ENCODE measurements at places on chromosomes 4 and X.

DNA sequence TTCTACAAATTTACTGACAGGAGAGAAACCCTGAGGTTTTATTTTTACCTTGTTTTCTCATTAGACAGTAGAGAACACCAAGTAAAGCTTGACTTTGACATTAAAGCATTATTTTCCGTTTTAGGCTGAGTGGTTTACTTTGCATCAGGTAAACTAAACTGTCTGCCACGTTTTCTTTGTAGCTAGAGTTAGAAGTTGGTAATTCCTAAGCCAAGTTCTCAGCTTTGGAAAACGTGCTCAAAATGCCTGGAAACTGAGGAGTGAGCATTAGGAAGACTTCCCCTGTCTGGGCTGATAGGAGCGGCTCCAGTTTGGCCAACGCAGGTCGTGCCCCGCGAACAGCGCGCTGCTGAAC, 819 bp downstream of the PDLIM3 start:
- DNase-seq: no peak

- DNase-seq: no peak
These were observed 182.2 kb downstream of the PACRGL start for GRCh38 chr4:20882500-20882899.

- DNase-seq: no peak
These were observed 380.7 kb downstream of the ADGRL3 start for GRCh38 chr4:61580721-61581377.

DNA sequence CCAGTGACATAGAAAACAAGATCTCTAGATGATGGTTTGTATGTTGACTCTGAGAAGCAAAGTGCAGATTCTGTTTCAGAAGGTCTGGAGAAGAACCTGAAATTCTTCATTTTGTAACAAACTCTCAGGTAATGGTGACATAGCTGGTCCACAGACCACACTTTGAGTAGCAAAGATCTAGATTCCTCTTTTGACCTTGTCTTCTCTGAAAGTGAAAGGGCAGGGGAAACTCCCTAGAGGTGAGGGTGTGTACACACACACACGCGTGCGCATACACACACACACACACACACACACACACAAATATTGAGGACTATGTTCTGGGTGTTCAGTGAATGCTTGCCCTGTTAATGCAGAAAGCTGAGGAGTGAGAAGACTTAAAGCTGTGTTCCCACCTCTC, 110.1 kb downstream of the NHSL2 start:
- DNase-seq: no peak

- no peak for DNase-seq
These were observed 1.8 kb upstream of the NAA15 start for GRCh38 chr4:139299536-139299935.

DNA sequence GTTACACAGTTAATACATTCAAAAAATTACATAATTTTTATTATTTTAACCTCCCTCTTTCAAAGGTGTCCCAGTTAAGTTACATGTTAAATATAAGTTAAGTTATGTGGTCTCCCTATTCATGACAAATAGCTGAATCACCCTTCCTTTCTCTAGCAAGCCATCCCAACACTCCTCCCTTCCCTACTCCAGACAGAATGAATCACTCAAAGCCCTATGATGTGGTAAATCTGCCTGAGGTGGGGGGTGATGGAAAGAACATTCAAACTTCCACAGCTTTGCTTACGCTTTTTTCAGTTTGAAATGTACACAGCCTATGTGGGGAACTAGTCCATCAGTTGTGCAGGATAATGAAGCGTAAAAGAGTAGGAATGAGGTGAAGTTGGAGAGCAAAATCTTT, 90.2 kb downstream of the CXCL13 start:
- no peak for DNase-seq

GRCh38 chrX:123206176-123206575, 22.1 kb downstream of the GRIA3 start:
- DNase-seq: no peak

DNA sequence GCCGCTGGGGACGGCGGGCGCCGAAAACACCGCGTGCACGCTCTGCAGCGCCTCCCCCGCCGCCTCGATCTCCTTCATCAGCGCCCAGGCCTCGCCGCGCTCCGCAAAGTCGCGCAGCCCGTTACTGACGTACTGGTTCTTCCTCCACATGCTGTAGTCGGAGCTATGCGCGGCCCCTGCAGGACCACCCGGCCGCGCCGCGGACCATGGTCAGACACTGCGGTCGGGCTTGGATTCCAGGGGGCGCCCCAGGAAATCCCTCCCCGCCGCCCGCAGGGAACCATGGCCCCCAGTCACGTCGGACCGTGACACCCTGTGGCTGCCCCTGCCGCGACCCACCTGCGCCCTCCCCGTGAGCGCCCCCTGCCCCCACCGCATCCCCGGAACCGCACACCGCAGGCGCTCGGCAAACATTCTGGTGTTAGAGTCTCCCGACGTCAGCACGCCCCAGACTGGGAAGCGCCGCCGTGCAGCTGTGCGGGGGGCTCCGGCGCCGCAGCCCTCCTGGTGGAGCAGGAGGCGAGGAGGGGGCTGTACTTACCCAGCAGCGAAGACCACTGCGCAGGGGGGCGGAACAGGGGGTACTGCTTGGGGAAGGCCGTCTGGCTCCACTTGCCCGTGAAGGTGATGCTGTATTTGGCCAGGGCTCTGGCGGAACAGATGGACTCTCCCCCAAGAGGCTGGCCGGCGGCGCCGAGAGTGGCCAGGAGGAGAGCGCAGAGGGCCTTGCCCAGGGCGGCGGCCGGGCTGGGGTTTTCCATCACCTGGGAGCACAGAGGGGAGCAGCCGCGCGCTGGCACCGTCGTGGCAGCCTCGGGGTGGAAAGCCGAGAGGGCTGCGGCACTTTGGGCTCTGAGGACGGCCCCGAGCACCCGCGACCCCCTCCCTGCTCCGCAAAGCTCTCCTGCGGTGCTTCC, 814 bp downstream of the SPON2 start:
- no peak for DNase-seq

GRCh38 chr4:169986369-169986768, 39.8 kb downstream of the MFAP3L start:
- DNase-seq: no peak

- DNase-seq: no peak
These were observed 477.6 kb upstream of the GRID2 start for GRCh38 chr4:91826186-91826585.

DNA sequence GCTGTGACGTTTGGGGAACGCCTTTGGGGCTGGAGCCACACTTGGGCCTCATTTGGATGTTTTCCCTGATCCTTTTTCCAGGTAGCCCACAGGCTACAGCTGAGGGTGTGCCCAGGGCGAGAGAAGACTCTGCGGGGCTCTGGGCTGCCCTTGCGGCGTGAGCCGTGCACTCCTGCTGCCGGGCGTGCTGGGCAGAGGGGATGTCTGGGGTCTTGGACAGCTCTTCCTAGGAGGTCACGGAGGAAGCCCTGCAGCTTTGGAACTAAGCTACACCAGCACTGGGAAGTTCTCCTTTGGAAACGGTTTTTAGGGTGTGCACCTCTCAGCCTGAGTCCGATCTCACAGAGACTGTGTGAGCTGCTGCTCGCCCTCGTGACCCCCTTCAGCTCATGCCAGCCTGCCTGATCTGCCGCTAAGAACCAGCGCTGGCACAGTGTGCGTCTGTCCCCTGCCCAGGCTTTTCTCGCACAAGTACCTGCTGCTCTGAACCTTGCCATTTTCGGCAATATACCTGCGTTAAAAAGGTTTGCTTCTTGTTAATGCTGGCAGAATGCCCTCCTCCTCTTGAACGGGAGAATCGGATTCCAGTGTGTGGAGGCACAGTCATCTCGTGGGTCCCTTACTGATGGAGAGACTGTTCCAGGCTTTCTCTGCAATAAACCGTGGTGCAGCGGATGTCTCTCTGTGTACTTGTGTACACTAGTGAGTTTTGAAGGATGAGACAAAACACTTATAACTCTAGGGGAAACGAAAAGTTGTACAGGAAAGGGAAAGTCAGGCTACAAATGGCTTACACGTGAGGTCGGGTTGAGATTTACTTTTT, 14.3 kb downstream of the MSANTD1 start:
- no peak for DNase-seq

GRCh38 chr4:180449395-180449956, 1793.7 kb upstream of the TENM3 start:
- DNase-seq: no peak

DNA sequence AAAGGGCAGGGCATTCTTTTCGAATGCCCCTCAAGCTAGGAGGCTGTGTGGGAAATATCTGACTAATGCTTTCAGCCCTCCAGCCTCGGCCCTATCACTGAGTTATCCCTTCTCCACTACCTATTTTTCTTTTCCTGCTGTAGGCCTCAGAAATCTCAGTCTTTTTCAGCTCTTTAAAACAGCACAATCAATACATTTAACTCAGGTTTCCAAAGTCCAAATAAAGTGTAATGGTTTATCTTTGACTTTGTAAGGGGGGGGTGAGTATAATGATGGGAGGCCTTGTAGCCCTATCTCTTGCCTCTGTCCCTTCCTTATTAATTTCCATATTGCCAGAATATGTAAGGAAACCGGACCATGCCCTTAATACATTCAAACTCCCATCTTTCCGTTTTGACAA, 1.6 kb upstream of the WNK3 start:
- DNase-seq: no peak

DNA sequence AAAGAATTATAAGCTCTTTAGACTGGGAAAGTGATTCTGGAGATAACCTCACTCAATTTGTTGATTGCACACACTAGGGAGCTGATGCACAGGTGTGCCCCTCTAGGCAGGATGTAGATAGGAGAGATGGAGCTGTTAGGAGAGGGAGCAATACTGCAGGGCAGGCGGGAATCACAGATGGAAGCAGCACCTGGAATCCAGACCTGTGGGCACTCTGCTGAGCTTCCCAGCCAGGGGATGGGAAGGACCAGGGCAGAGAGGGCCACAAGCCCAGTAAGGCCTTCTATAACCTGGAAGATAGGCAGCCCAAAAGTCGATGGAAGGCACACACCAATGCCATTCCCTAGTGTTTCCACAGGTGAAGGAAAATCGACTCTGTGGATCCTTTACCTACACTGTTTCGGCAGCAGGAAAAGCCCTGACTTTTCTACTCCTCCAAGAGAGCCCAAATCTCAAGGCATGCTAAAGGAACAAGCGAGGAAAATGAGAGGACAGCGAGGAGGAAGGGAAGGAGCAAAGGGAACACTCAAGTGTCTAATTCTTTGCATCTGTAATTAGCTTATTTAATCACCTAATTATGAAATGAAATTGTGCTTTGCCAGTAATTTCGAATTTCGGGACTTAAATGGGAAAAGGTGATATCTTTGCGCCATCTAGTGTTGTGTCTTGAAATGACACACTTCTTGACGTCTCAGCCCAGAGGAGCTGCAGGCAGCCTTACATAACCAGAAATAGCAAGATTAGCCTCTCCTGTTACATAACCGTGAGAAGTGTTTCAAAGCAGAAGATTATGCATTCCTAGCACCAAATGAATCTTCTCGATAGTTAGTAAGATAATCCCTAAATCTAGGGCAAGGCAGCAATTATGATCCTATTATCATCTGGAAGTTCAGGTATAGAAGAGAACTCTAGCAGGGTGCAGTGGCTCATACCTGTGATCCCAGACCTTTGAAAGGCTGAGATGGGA, 31.0 kb upstream of the TLR3 start:
- no peak for DNase-seq

DNA sequence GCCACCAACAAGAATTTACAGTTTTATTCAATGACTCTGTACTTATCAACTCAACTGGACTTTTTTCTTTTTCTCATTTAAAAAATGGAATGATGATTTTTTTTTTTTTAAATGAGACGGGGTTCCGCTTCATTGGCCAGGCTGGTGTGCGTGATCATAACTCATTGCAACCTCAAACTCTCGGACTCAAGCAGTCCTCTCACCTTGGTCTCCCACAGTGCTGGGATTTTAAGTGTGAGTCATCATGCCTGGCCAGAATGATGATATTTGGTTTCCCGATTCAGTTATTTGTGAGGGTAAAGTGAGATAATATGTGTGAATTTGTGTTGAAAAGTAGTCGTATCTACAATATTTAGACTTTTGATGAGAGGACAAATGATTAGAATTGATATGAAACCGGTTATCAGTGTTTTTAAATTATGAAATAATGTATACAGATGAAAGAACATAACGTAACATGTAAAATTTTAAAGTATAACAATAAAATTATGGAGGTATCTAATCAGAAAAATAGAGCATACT, 66.0 kb upstream of the UNC5C start:
- DNase-seq: no peak

GRCh38 chr4:10506077-10506476, 48.9 kb upstream of the ZNF518B start:
- DNase-seq: no peak

DNA sequence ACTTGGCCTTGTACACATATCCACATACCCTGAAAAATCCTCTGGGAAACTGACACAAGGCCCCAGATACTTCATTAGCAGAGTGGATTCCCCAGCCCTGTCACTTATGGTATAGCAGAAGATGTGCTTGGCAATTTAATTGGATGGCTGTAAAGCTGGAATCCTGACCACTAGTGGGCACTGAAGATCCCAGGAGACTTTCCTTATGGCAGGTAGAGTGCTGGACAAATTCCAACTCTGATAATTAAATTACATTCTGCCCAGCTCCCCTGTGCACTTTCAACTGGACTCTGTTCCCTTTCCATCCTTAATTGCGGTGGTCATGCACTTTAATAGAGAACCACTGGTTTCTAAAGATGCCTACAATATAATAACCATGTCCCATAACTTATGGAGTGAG, 119.8 kb downstream of the DCK start:
- DNase-seq: no peak

DNA sequence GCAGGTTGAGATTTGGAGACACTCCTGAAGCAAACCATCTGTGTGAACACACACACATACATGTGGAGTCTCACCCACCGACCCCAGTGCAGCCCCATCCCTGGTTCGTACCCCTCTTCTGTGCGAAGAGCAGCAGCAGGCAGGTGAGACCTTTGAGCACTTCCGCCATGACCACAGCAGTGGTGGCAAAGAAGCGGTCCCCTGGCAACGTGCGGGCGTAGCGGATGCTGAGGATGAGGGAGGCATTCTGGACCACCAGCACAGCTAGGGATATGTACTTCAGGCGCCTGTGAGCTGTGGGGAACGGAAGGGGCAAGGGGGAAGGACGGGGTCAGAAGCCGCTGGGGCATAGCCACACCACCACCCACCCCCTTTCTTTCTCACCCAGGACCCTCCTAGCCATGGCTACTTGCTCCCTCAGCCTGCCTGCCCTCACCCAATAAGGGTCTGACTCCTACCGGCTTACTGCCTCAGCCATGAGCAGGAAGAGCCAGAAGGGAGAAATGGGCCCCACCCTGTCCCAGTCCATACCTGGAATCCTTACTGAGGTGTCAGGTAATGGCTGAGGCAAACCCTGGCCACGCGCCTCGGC, 1.6 kb downstream of the SLC35A2 start:
- no peak for DNase-seq

GRCh38 chr4:28310926-28311325, 1450.3 kb downstream of the STIM2 start:
- DNase-seq: no peak

GRCh38 chr4:76148142-76148865, at the start of gene NUP54:
Gene NUP54, minus strand, starts transcription at chr4:76148397. Its CDS starts 23 bp downstream, at chr4:76148374.
- peak; percentile 88 for DNase-seq

GRCh38 chr4:133156096-133156495, 7.0 kb downstream of the PCDH10 start:
- DNase-seq: no peak

- no peak for DNase-seq
These were observed 39.6 kb downstream of the CDKL5 start for GRCh38 chrX:18465051-18465450.
